Activated CD4-positive, alpha-beta memory T cell treated with anti-CD3 and anti-CD28 coated beads, Interleukin-2, amount 10 ng/mL, durations not matched to agents 7 days and 5 days (primary cell): ENCODE measurements at places on chromosomes 2 and 18. TPM values are rescaled to one million over a fixed set of nuclear protein-coding genes. Genes with fewer than 3 reads are reported as not detected.

Gene ANKRD30BL
- total RNA-seq = not detected

Gene SERPINB3
- total RNA-seq = not detected

DNA sequence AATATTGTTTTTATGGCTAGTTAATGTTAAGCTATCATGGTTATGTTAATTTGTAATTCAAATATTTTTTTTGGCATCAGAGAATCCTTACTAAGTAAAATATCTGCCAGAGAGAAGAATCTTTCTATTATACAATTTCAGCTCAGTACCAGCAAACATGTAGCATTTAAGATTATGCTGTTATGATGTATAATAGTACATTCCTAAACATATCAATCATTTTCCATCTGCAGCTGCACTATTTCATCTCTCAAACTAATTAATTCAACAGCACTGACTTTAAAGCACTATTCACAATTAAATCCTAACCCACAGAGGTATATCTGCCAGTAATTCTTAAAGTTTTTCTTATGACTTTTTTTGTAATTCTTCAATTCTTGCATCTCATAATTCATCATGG is 250.6 kb downstream of the CD226 start:
- DNase-seq = no peak

GRCh38 chr2:124027182-124027581 is 2.1 kb downstream of the CNTNAP5 start:
- no peak for DNase-seq

DNA sequence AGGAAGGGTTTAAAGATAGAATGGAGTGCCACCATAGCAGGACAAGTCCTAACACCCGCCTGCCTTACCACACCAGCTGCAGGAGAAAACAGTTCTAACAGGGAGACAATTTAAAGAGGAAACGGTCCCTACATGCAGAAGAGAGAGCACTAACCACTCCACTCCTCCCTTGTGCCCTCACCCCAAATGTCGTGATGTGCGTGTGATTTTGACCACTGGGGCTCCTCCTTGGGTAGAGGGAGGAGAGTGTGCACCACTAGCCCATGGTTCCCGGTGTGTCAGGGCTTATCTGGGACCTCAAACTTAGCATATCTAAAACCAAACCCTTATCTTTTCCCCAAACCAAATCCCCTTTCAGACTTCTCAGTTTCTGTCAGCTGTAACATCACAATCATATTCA is 105.5 kb upstream of the CCDC68 start:
- DNase-seq = no peak

- DNase-seq = no peak
These were observed 34.5 kb downstream of the ZNF519 start for GRCh38 chr18:14097761-14098160.

DNA sequence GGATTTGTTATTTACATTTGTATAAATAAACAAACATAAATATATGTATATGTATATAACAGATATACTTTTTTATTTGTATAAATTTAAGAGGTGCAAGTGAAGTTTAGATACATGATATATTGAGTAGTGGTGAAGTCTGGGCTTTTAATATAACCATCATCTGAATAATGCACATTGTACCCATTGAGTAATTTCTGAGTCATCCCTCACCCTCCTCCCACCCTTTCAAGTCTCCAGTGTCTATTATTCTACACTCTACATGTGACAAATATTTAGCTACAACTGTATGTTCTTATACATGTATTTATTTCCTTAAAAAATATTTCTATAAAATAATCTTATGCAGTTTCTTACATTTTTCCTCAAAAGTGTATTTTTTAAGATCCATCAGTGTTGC is 358.7 kb upstream of the TFPI start:
- DNase-seq = no peak
